Stimulated activated naive CD8-positive, alpha-beta T cell treated with anti-CD3 and anti-CD28 coated beads, Interleukin-15, amount 100 ng/mL, for 72 hours (primary cell): ENCODE measurements at places on chromosomes 7 and 10.

GRCh38 chr7:147079083-147079482, 962.5 kb downstream of the CNTNAP2 start:
- DNase-seq, result no peak

DNA sequence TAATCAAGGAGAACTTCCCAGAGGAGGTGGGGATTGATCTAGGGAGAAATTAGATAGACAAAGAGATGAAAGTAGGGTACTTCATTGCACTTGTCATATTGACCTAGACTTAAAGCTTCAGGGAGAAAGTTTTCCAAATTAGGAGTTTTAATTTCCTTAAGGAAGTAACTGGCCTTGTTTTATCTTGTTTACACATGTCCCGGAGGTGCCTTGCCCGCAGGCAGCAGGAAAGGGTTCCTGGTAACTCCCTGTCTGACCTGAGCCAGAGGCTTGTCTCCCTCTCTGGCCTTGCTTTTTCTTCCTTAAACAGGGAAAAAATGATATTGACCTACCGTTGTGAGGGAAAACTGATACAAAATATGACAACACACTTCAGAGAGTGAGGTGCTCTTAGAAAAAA, 181.6 kb downstream of the EVX1 start:
- DNase-seq, result no peak

DNA sequence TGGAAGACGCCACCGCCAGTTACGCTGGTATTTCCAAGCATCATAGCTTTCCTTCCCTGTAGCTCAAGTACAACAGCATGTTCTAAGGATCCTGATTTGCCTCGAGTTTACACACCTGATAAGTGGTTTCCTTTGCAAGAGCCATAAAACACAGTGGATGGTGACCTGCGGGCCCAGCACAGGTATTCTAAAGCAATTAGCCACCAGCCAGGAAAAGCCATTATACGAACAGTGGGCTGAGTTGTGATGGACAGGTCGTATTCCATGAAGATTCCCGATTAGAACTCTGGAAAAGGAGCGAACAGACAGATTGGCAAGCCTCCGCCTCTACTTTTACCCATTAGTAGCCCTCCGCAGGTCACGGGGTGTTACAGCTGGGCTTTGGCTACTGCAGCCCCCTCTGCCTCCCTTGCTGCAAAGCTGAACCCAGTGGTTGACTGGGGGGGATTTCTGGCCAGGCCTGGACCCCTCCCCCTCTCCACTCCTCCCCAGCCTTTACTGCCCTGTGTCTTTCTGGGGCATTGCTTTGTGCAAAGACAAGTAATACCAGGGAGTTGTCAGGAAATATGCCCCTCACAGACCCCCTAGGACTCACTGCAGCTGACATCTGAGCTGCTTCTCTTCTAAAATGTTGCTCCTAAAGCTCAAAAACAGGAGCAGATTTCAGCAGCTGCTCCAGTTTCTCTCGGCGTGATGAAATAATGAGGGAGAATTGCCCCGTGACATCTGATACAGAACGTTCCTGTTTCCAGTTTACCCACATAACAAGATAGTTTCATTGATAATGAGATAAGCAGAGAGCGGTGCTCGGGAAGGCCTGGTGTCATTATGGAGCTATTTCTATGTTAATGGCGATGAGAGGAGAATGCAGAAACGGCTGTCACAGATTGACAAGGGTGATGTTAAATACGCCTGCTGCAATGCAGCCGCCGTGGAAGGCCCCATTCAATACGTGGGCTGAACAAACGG, 214.4 kb downstream of the CCSER2 start:
- DNase-seq, result no peak

DNA sequence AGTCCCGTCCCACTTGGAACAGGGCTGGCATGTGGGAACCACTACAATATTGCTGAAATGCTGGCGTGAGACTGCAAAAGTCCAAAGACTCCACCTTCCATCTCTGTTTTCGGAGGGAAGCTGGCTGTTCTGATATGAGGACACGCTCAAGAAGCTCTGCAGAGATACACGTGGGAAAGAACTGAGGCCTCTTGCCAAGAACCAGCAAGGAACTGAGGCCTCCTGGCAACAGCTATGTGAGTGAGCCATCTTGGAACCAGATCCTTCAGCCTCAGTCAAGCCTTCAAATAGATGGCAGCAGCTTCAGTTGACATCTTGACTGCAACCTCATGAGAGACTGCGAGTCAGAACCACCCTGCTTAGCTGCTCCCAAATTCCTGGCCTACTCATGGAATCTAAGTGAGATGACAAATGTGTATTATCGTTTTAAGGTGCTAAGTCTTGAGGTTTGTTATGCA, 30.8 kb downstream of the SGMS1 start:
- DNase-seq, result no peak

DNA sequence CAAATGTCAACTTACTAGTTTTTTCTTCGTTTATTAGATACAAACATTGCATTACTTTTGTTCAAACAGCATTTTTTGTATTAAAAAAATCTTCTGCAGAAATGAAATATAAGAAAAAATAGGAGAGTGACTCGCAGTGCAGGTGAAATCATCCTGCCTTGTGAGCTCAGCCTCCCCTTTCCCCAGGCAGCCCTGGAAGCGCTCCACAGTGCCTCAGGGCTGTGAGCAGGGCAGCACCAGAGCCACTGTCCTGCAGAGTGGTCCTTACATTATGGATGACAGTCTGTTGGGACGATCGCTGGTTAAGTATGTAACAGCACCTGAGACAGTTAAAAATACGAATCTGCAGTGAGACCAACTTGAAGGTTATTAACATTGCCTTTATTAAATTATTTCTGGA, 695.4 kb upstream of the POM121L12 start:
- no peak for DNase-seq

GRCh38 chr10:52314822-52315552, 906 bp downstream of the DKK1 start:
- no peak for DNase-seq

DNA sequence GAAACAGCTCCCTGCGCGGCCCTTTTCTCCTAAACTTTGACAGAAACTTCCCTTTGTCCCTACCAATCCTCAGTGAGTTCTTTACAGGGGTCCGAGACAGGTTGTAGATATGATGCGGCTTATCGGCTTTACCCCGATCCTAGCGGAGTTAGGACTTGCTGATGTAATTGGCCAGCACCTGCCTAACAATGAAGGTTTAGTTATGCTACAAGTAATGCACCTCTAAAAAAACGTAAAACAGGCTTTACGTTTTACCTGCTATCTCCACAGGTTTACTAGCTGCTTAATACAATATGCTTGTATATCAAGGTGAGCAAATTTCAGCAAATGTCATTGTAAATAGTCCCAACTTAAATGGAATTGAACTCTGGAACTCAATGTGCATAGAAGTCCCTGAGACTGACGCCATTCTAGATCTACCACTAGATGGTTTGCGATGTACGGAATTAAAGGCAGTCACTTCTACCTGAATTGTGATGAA, 697 bp upstream of the SNX13 start:
- no peak for DNase-seq

GRCh38 chr7:32500922-32501341, 5.6 kb downstream of the AVL9 start:
- DNase-seq, result no peak
